CD4-positive, alpha-beta T cell treated with Interleukin-10 for 1 hour (primary cell): ENCODE measurements at places on chromosomes 7 and 10.

DNA sequence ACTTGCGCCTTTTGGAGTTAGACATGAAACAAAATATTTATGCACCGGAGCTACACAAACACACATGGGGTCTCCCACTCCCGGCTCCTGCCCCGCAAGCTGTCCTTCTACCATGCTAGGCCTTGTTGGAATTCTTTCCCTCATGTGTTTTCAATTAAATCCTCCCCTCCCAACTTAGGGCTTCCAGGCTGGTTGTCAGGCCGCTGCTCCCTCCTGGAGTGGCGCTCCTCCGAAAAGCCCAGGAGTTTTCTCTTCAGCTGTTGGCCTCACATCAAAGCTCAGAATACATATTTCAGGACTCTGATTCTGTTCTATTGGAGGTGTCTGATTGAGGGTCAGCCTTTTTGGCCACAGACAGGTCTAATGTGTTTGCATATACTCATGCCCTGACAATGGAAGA, 113.3 kb downstream of the FANK1 start:
- DNase-seq: no peak

- DNase-seq: no peak
These were observed 42.4 kb upstream of the HGF start for GRCh38 chr7:81811956-81812865.

DNA sequence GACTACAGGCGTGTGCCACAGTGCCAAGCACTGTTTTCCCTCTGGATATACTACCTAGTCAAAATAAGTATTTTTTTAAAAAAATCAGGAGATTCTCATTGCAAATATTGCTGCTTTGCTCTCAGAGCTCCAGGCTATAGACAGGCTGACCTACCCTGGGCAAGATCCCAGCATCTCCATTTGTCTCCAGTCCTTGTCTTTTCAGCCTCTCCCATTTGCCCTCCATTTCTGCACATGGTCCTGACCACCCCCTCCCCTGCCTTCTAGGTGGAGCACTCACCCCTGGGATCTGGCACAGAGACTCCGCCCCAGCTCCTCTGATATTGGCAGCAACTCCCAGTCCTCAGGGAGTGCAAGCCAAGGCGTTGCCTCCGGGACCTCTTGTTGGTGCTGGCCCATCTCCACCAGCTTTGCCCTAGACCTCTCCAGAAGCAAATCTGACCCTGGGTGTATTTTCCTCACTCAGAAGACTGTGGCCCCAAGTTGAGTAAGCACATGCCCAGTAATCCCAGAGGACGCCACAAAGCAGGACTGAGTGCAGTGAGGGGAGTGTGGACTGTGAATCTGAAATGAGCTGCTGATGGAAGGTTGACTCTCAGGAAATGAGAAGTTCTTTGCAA, 120.6 kb downstream of the MTPAP start:
- DNase-seq: no peak

DNA sequence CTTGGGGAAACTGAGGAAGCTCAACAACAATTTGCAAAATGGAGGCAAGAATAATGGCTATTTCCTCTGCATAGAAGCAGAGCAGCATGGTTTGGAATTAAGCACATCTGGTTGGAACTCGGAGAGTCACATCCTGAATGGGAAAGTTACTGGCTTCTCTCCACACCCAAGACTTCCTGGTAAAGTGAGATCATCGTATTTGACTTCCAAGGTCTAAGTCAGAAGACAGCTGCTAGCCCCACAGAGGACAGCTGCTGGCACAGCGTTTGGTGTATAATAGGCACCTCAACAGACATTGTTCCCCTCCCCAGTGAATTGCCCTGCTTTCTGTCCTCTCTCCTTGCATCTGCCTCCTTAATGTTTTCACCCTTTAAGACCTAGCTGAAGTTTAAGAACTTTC, 37.0 kb upstream of the NRF1 start:
- DNase-seq: no peak

GRCh38 chr10:50362547-50363125, 111.3 kb upstream of the ASAH2 start:
- no peak for DNase-seq

DNA sequence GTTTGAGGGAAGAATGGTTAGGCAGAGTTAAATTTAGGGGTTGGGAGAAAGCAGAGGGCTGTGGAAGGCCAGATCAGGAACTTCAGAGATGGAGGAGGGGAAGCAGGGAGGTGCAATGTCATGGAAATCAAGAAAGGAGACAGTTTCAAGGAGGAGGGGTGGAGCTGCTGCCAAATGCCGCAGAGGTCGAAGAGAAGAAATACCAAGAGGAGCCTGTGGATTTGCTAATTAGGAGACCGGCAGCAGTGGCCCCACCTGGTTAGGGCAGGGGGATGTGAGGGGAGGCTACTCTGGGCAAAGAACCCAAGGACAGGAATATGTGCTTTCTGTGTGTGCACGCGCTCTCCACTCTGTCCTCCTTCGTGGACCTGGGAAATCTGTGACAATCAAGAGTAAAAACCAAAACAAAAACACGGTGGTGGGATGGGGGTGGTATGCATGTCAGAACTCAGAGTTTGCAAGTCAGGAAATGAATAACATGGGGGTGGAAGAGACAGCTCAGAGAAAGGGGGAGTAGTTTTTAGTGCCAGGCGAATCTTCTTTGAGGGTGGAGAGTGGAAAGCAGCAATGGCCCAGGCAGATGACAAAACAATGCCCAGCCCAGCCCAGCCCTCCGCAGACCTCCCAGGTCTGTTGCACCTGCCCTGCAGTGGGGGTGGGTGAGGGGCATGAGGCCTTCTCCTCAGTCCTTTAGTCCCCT, 102.9 kb upstream of the PAX2 start:
- DNase-seq: no peak

- DNase-seq: no peak
These were observed 521.7 kb upstream of the ANKRD30A start for GRCh38 chr10:36603688-36604087.

GRCh38 chr10:4768416-4768815, 57.6 kb upstream of the AKR1E2 start:
- no peak for DNase-seq

GRCh38 chr7:114708646-114709045, 213.2 kb upstream of the MDFIC start:
- DNase-seq: no peak

DNA sequence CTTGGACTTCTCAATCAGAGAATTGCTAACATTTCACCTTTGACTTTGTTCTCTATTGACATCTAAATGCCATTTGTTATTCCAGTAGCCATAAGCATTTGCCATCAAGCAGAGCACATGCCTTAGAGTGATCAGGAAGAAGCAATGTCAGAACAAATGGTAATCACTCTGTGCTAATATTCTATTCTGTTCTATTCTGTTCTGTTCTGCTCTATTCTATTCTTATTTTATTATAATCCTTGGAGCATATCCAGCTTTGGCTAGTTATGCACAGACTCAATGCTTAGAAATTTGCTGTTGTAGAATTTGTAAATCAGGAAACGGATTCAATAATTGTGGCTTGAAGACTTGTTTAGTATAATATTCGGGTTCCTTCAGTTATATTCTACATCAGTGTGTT, 175.4 kb downstream of the EXOC4 start:
- no peak for DNase-seq

- peak; percentile 20 for DNase-seq
These were observed 868 bp downstream of the MYO1G start for GRCh38 chr7:44977959-44978335.

DNA sequence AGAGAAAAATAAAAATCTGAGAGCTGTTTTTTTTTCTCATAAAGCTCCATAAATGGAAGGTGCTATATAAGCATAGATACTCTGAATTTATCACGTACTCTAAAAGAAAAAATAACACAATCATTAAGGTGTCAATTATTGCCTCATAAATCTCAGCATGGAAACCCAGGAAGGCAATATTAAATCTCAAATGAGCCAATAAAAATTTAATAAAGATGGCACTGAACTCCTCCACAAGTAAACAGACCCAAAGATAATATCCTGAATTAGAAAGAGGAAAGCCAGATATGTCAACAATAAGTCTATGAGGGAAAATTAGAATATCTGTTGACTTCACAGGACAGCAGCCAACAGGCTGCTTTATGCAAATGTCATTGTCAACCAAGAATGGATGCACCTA, 66.5 kb downstream of the CDK6 start:
- DNase-seq: no peak

DNA sequence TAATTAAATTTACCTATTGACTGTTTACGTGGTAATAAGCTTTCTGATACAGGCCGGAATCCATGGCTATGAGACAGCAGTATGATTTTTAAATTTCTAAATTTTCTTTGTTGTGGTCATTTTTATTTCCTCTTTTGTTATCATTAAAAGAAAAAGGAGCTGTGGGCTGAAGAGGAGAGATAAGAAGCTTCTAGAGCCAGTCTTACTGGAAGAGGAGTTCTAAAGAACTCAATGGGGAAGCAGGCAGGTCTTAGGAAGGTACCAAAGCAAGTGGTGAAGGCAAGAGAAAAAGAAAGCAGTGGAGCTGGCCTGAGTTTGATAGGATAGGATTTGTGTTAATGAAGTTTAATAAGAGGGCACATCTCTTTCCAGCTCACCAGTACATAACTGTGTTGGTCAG, 1187.8 kb downstream of the CNTNAP2 start:
- DNase-seq: no peak

DNA sequence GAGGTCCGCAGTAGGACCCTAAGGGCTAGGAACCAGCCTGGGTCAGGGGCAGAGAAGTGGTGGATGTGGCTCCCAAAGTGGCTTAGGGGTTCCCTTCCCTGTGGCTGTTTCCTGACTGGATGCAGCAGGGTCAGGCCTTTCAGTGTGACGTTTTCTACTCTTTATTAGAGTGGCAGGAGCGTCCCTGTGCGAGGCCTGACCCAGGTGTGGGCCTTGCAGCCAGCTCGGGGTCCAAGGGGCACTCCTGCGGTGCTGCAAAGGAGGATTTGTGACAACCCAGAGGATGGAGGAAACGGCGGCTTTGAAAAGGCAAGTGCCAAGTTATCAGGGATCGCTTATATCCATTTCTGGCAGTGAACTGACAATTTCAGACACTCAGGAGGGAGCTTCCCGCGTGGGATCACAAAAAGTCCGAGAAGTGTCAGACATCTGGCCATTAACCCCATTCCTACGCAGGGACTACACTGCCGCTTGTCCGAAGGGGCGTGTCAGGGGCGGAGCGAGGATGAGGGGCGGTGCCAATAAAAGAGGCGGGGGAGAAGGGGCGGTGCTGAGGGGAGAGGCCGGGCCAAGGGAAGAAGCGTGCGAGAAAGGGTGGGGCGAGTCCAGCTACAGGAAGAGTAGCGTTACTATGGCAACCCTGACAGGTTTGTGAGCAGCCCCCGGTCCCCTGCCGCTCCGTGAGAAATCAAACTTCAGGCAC, 98.8 kb upstream of the ZNF722 start:
- peak; percentile 77 for DNase-seq

DNA sequence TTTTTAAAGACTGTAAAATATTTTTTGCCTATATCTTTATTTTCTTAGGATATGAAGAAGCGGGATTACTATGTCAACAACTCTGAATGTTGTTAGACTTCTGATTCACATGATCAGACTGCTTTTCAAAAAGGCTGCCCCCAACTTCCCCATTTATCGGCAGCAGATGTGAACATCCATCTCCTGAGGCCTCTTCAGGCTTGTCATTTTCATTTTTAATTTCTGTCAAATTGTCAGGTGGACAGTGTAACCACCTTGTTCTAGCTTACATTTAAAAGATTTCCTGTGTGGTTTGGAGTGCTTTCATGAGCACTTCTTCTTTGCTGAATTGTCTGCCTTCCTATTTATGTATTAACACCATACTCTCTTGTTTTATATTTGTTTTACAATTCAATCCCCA, 78.8 kb upstream of the GSDME start:
- peak; percentile 29 for DNase-seq

DNA sequence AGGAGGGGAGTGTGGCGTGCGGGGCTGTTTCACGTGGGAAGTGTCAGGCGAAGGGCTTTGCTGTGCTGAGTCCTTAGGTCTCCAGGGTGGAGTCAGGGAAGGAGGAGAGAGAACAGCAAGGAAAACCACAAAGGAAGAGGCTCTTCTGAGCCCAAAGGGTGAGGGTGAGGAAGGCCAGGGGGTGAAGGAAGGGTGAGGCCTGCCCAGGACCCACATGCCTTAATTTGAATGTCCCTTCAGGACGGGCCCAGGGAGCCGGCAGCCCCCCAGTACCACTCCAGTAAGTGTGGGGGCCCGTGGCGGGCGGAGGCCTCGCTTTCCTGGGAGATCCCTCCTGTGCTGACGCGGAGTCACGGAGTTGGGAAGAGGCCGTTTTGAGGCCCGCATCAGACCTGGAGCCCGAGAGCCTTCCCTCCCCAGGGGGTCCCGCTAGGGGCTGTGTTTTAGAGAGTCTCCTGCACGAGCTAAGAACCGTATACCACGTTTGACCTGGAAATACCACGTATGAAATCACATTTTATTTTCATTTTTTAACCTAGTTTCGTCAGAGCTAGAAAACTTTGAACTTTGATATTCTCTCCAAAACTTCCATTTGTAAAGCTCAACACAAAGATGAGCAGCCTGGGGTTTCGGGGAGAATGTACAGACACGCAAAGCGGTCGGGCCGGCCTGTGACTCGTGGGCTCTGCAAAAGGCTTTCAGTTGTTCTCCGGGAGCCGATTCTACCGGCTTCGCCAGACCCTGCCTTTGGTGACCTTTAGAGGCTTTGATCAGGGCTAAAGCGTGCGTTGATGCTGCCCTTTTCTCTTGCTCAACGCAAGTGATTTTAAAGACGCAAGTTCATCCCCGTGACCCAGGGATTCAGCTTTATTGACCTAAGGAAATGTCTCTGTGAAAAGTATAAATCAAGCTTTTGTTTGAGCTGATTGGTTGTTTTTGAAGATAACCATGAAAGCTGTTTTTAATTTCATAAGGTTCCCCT, 23.6 kb upstream of the TTYH3 start:
- no peak for DNase-seq

DNA sequence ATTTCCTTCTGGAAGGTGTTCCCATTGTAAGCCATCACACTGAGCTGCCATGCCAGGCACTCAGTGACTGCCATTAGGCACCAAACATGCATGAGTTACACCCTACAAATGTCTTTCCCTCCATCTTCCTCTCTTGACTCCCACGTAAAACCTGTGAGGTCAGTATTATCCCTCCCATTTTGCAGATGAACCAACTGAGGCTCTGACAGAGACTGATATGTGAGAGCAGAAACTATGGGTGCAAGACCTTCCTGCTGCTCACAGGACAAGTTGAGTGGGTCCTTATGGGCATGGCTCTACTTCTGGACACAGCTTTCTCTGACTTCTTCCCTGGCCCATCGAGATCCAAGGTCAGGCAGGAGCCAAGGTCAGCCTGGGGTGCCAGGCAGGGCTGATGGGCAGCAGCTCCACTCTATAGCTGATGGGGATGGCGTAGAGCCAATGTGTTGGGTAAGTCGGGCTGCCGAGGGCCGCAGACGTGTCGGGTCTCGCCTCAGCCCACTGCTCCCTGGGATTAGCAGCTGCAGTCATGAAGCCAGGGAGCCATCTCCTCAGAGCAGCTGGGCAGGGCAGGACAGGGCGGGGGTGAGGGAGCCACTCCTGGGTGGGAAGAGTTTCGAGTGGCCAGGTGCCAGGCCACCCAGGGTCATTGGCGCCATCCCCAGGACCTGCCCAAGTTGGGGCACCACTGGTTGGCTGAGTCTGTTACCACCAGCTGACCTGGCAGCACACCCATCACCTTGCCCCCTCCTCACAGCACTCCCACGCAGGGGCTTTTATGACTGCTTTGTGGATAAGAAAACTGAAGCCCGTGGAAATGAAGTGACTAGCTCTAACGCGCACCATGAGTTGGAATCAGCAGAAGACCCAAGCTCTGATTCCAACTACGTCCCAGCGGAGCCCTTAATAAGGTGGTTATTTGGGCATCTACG, 117.8 kb upstream of the ZMIZ1 start:
- no peak for DNase-seq
